ENCODE measurements at places on chromosomes 6 and 20.
A peak's percentile ranks its signal among the peaks of the same experiment; 100 is the strongest.

DNA sequence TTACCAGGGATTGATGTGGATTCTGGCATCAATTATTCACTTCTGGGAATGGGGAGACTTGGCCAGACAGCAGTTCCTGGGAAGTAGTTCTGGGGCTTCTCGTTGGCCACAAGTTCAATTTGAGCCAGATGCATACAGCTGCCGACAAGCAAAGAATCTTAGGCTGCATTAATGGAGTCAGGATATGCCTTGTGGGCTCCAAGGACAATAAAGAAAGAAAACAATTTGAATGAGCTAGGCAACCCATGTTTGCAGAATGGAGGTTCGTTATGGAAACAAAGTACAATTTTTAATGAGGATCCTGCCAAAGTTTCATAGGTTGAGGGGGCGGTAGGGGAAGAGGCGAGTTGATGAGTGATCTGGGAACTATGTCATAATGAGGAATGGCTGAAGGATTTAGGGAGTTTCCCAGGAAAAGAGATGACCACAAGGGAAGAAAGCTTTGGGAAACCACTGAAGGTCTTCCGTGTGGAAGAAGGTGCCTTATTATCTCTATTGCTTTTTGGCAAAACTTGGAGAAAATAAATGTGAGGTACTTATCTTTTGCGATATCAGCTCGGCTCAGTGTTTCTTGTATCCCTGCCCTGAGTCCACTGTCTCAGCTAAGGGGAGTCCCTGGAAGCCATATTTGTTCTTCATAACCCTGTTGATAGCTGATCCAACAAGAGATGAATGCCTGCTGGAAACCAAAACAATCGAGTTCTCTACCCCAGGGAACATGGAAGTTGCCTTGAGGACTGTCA is 181.0 kb upstream of the ZNF217 start:
- peak; percentile 94 for DNase-seq

DNA sequence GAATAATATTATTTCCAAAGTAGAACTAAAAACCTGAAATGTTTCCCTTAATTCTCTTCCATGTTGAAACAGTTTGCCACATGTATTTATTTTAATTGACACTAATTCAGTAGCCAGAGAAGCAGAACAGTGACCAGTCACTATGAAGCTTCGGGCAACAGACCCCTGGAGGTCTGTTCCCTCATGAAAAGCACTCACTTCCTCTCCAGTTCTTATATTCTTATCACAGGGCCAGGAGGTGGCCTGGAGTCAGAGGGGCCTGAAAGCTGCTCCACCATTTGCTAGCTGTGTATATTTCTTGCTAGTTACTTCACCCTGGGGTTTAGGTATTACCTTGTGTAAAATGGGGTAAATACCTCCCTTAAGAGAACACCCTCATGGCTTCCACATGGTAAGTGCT is 49.1 kb downstream of the MAP7 start:
- no peak for DNase-seq

- no peak for DNase-seq
Measured at GRCh38 chr6:158599635-158600034, 39.7 kb downstream of the TMEM181 start.

- DNase-seq = peak; percentile 31
Measured at GRCh38 chr6:159788753-159789376, 537 bp downstream of the TCP1 start.

GRCh38 chr6:13159300-13159699 is 169.0 kb downstream of the TBC1D7 start:
- DNase-seq = no peak

DNA sequence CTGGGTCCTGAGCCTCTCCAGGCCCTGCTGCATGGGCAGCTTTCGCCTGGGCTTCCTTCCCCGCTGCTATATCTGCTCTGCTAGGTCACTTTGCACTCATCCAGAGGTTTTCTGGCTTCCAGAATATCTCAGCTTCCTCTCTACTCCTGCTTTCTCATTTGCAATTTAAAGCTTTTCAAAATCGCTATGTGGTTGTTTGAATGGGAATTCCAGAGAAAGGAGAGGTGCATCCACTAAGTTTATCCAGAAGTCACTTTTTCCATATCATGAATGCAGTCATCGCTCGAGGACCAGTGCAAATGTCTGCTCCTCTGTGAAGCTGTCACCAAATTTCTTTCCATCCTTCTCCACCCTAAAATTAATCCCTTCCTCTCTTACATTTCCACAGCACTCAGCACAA is 61.2 kb downstream of the SOD2 start:
- DNase-seq = no peak

DNA sequence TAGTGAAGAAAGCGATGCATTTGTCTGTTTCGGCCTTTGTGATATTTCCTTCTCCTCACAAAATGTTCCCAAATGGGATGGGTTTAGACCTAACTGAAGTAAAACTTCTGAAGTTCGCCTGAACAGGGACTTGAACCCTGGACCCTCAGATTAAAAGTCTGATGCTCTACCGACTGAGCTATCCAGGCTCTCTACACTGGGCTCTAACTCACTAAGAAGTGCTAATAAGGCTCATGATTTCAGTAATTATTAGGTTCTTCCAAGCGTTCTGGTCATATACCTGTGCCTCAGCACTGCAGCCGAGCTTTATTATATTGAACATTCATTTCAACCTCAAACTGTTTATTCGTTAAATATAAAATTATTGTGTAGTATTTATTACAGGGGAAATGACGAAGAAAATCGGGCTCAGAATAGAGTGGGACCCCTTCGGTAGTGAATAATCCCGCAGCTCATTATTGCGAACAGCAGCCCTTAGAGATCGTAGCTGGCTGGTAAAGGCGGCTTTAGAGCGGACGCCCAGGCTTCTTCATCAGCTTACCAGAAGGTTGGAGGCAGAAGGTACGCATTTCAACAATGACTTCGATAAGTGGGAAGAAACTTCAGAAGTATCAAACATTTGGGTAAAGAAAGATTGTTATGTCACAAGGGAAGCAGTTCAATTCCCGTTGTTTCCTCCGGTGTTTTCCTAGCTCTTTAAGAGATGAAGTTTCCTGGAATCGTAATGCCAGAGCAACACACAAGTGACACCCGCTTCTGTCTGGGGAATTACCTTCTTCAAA is 119.0 kb upstream of the ZNF184 start:
- DNase-seq = peak; percentile 35

GRCh38 chr20:62625516-62625915 is 16.8 kb upstream of the SLCO4A1 start:
- no peak for DNase-seq

DNA sequence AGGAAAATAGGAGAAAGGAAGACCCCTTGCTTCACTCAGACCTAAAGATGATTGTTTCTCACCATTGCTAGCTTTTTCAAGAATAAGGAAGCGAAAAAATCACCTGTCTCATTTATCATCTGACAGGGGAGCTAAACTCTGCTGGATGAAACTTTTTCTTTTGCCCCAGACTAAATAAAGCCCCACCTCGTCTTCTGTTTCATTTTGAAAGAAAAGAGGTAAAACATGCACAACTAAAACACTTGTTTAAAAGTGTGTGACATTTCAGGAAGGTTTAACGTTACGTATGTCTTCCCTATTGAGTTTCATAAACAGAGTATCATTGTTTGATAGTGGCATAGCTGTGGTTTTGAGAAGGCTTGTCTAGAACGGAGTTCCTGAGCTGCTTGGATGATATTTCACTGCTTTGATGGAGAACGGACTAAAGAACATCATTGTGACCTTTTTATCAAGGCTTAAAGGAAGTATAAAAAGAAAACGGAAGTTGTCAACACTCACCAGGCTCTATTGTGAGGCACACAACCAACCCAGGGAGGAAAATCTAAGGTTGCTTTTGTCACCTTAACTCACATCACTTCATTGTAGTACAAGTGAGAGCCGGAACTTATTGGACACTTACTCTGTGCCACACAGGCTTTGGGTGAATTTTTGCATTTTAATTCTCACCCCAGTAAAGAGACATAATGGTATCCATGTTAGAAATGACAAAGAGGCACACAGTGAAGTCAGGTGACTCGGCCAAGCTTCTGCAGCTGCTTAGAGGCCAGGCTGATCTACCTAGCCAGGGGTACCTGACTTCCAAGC is 29.5 kb downstream of the TSHZ2 start:
- DNase-seq = no peak

DNA sequence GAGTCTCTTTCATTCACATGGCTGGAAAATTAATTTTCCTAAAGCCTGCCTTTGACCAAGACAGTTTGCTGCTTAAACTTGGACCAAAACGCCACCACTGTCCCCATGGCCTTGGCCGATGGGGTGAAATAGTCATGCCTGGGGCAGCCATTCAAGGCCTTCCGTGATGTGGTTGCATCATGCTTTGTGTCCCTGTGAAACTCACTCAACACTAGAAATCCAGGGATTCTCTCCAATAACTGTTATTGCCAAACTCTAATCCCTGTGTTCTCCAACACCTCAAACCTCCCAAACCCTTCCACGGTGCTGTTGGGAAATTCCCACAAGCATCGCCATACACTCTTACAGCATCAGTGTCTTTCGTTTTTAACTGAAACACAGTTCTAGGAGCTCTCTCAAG is 1.4 kb upstream of the TXNDC5 start:
- peak; percentile 68 for DNase-seq

- no peak for DNase-seq
Measured at GRCh38 chr20:4303136-4303535, 287.8 kb upstream of the RNF24 start.

DNA sequence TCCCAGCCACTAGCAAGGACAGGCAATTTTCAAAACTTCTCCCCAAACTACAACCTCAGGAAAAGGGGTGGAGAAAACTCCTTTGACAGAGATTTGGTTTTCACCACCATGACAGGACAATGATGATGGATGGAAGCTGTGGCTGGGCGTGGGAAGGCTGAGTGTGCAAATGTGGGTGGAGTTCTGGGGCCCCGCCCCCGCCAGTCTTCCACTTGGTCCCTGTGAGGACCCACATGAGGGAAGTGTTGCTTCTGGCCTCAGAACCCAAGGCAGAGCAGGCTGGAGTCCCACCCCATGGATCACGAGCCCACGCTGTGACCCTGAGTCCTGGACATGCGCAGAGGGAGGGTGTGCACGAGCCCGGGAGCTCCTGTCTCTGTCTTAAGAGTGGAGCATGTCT is 21.5 kb upstream of the MRGBP start:
- no peak for DNase-seq

All from fibroblast of the aortic adventitia (primary cell).